ENCODE measurements at places on chromosomes 1 and 21. TPM values are rescaled to one million over a fixed set of nuclear protein-coding genes. Genes with fewer than 3 reads are reported as not detected.

Gene L1TD1
- not detected for total RNA-seq

DNA sequence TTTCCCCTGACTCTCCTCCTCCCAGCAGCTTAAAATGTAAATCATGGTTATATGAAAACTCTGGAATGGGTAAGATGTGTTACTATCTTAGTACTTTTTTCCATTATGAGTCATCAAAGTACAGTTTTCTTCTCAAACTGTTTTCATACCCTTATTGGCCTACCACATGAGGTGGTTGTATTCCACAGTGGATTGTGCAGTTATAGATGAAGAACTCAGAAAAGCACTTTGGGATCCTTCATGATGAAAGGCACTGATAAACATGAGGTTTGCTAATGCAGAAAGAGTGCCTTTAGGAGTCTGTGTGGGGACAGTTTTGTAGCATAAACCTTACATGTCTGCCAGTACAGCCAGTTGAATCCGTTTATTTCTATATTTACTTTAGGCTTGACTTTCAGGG is 32.0 kb upstream of the MYOCOS start:
- DNase-seq = no peak

DNA sequence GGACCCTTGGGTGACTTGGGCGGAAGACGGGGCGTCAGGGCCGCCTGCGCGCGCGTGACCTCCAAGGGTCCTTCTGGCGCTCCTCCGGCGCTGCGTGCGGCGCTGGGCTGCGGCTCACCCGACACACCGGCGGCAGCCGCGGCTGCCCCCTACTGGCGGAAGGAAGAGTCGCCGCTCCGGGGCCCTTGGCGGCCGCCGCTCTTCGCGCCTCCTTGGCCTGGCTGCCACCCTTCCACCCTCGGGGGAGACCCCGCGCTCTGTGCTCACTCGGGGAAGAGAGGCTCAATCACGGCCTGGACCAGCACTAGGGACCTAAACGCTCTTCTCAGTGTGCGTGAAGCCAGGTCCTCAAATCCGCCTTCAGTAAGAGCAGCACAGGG is 89.7 kb downstream of the DMRTA2 start:
- DNase-seq = no peak

DNA sequence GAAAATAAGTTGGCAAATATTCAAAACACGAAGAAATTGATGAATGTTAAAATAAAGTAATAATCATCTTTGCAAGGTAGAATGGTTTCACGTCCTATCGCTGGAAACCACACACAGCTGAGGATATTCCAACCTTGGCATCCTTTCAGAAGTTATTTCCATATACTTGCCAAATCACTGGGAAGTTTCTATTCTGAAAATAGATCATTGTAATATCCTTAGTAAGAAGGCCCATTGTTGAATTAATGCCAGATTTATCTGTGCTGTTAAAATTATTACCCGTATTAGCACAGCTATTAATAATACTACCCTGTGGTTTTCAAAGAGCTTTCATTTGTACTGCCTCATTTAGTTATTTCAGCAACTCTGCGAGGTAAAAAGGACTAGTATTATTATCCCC is 81.1 kb downstream of the OLFM3 start:
- no peak for DNase-seq

DNA sequence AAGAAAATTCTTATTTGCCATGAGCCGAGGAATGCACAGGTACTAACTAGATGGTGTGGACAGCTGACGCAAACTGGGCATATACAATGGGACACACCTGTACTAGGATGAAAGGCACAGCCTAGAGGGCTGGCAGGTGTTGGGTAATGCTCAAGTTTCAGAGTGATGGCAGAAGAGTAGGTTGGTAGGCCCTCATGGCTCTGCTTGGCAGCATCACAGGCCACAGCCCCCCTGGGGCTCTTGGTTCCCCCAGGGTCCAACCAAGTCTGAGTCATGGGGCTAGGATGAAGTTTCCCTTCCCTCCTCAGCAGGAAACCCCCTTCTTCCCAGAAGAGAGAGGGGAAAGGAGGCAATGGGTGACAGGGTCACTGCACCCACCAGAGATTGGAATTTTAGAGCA is 35.2 kb downstream of the SPEN start:
- DNase-seq = no peak

GRCh38 chr1:115092175-115092574 is 2.9 kb upstream of the TSPAN2 start:
- no peak for DNase-seq

Gene DDR2
- total RNA-seq = 173 TPM

DNA sequence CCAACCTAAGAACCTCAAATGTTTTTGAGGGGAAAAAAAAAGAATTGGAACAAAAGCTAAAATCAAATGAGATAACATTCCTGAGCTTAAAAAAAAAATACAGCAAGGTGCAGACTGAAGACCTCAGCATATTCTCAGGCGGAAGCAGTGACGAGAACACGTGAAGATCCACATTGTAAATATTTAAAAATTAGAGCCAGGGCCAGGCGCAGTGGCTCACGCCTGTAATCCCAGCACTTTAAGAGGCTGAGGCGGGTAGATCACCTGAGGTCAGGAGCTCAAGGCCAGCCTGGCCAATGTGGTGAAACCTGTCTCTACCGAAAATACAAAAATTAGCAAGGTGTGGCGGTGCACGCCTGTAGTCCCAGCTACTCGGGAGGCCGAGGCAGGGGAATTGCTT is 15.7 kb downstream of the TFB2M start:
- no peak for DNase-seq

GRCh38 chr1:233654658-233655280 is 40.9 kb downstream of the KCNK1 start:
- no peak for DNase-seq

GRCh38 chr1:172642970-172643369 is 15.9 kb upstream of the FASLG start:
- no peak for DNase-seq

DNA sequence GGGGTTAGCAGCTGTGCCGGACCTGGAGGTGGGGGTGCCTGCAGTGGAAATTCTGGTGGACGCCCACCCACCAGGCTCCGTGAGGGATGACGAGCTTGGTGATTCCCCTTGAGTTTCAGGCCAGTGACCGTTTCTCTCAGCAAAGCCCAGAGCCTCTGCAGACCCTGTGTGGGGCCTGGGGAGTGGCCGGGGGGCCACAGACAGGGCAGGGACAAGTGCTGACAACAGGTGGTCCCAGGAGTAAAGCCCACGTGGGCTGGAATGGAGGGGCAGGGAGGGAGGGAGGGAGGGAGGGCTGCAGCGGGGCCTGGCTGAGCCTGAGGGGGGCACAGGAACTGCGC is 52.8 kb downstream of the COL18A1 start:
- no peak for DNase-seq

GRCh38 chr1:243413431-243414151 is 157.8 kb downstream of the SDCCAG8 start:
- no peak for DNase-seq

Gene MYOC
- not detected for total RNA-seq
